ENCODE measurements at places on chromosomes 5 and 9. TPM values are rescaled to one million over a fixed set of nuclear protein-coding genes. Genes with fewer than 3 reads are reported as not detected.

DNA sequence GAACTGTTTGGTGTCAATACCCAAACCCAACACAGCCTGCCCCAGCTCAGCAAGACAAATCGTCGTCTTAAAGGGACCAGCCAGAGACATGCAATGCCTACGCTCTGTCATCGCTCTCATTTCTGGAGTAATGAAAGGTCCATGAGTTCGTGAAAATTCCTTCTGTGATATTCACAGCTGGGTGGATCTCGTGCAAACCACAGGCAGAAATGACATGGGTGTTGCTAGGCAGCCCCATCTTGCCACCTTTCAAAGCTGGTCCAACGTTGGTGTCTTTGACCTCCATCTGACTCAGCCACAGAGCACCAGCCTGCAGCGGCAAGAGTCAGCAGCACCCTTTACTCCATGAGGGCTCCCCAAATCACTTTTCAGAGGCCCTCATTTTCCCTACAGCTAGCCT is 215.3 kb downstream of the SLIT3 start:
- H3K36me3 ChIP-seq, result no peaks in the 10 kb centered on the region
- H3K27me3 ChIP-seq, result no peaks in the 10 kb centered on the region
- H3K4me3 ChIP-seq, result no peak overlapping the region
- DNase-seq, result no peak
- H3K27ac ChIP-seq, result no peak overlapping the region

DNA sequence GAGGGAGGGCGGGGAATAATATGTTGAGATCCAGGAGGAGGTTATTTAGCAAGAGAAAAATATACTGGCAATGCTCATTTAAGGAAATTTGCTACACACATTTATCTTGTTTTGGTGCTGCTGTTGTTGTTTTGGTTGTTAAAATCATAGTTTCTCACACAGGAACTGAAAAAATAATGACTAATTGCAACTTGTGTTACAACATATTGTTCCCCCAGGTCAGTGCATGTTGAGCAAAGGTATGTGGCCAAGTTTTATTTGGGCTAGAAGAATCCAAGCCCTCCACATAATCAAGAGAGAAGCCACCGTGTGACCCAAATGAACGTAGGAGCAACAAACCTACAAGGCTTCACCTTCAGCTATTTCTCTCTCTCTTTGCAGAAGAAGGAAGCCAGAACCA is 220.3 kb upstream of the DAPK1 start:
- H3K27ac ChIP-seq, result no peak overlapping the region
- H3K4me3 ChIP-seq, result no peak overlapping the region
- H3K36me3 ChIP-seq, result no peaks in the 10 kb centered on the region
- DNase-seq, result no peak

- H3K36me3 ChIP-seq, result no peaks in the 10 kb centered on the region
- no peak overlapping the region for H3K4me3 ChIP-seq
- H3K27ac ChIP-seq, result no peak overlapping the region
- no peak for DNase-seq
- no peaks in the 10 kb centered on the region for H3K27me3 ChIP-seq
- H3K4me1 ChIP-seq, result peaks cover 8% of the 10 kb centered on the region
These were observed 21.0 kb upstream of the ALDH1B1 start for GRCh38 chr9:38371495-38371894.

- H3K4me1 ChIP-seq, result no peaks in the 10 kb centered on the region
- H3K27me3 ChIP-seq, result peaks cover 6% of the 10 kb centered on the region
- H3K36me3 ChIP-seq, result no peaks in the 10 kb centered on the region
- no peak for DNase-seq
- H3K4me3 ChIP-seq, result no peak overlapping the region
These were observed 310.2 kb downstream of the AGTPBP1 start for GRCh38 chr9:85431339-85432102.

- DNase-seq, result no peak
- H3K27ac ChIP-seq, result peak overlapping the region; percentile 90
- peak overlapping the region; percentile 69 for H3K4me3 ChIP-seq
- H3K36me3 ChIP-seq, result no peaks in the 10 kb centered on the region
- H3K27me3 ChIP-seq, result no peaks in the 10 kb centered on the region
- H3K4me1 ChIP-seq, result peaks cover 40% of the 10 kb centered on the region
These were observed 615 bp downstream of the PSMD5 start for GRCh38 chr9:120841930-120842684.

DNA sequence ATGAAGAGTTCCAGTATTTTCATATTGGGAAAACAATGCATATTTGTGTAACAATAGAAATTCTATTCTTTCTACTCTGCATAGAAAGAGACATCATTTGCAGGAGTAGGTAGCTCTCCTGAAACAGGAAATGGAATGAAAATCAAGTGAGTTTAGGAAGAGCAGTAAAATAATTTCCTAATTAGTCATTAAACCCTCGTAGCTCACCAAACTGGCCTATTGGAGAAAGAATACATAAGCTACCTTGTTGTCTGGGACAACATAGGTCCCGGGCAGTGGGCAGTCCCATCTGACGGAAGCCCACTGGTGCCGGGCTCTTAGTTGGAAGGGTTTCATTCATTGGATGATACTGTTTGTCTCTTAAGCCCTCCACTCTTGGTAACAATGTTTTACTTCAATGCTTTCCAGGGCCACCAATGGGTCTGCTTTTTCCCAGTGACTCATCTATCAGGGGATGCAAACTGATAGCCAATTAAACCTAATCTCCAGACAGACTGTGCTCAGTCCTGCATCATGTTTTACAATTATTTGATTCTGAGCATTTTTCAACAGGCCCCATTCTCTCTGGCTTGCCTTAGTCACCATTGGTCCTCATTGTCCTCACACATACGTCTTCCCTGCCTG is 46.5 kb downstream of the GNA14 start:
- no peaks in the 10 kb centered on the region for H3K27me3 ChIP-seq
- H3K27ac ChIP-seq, result no peak overlapping the region
- DNase-seq, result no peak
- no peaks in the 10 kb centered on the region for H3K36me3 ChIP-seq
- H3K4me1 ChIP-seq, result no peaks in the 10 kb centered on the region

GRCh38 chr9:34612788-34613390 is 992 bp upstream of the RPP25L start:
- H3K4me1 ChIP-seq, result peaks cover 19% of the 10 kb centered on the region
- no peaks in the 10 kb centered on the region for H3K27me3 ChIP-seq
- H3K4me3 ChIP-seq, result peak overlapping the region; percentile 70
- peaks cover 29% of the 10 kb centered on the region for H3K36me3 ChIP-seq
- peak; percentile 90 for DNase-seq

- H3K27ac ChIP-seq, result no peak overlapping the region
- no peaks in the 10 kb centered on the region for H3K4me1 ChIP-seq
- H3K27me3 ChIP-seq, result no peaks in the 10 kb centered on the region
- no peak for DNase-seq
These were observed 88.7 kb downstream of the FGF10 start for GRCh38 chr5:44300551-44300950.

- H3K4me1 ChIP-seq, result no peaks in the 10 kb centered on the region
- no peak overlapping the region for H3K4me3 ChIP-seq
- H3K27ac ChIP-seq, result no peak overlapping the region
- DNase-seq, result no peak
These were observed 28.4 kb upstream of the BTNL3 start for GRCh38 chr5:180960209-180960608.

GRCh38 chr5:140259500-140259899 is 43.4 kb downstream of the PFDN1 start:
- H3K36me3 ChIP-seq, result no peaks in the 10 kb centered on the region
- no peaks in the 10 kb centered on the region for H3K27me3 ChIP-seq
- no peak overlapping the region for H3K4me3 ChIP-seq
- H3K4me1 ChIP-seq, result peaks cover 17% of the 10 kb centered on the region
- no peak for DNase-seq

DNA sequence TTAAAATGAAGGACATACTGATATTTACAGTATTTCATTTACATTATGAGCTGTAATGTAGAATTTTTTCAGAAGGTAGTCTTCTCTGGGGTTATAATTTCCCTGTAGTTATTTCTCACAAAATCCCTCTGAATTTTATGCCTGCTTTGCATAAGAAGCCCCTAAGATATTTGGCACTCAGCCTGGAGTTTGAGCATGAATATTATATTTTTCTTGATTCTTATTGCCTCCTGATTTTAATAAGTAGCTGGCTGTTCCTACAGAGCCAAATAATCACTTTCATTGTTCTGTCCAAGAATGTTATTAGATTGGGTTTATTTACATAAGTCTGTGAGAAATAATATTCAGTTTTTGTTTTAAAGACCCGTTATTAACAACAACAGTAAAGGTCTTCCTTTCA is 195.0 kb downstream of the FER start:
- no peaks in the 10 kb centered on the region for H3K36me3 ChIP-seq
- no peaks in the 10 kb centered on the region for H3K4me1 ChIP-seq
- no peaks in the 10 kb centered on the region for H3K27me3 ChIP-seq

DNA sequence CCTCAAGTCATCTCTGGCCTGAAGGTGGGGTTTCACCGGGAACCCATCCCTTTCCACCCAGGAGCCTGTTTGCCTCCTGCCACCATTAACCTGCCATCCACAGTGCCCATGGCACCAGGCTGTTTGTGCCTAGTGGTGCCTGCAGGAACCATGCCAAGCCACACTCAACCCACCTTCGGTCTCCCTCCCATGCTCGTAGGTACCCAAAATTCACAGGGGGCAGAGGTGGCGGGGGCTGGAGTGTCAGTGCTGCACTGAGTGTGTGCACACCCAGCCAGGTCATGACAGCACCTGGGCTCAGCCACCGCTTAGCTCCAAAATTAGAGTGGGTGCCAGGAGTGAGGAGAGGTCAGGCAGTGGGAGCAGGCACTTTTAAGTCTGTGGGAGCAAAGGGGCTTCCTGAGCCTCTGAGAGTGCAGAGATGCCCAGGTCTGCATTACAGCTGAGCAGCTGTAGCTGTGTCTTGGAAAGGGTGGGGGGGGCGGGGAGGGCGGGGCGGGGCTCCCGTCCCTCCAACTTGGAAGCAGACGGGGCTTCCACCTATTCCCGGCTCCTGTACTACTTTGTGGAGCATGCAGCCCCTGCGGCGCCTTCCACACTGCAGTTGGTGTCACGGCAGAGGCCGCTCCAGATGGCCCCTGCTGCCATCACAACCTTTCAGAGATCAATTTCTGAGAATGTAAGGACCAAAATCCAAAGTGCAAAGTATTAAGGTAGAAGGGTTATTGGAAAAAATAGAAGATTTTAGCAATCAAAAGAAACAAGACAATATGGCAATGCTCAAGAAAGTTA is 2396.8 kb upstream of the C9orf72 start:
- no peaks in the 10 kb centered on the region for H3K27me3 ChIP-seq
- no peak for DNase-seq
- no peak overlapping the region for H3K27ac ChIP-seq
- no peak overlapping the region for H3K4me3 ChIP-seq

- no peak overlapping the region for H3K4me3 ChIP-seq
- no peak for DNase-seq
- H3K27me3 ChIP-seq, result no peaks in the 10 kb centered on the region
These were observed 9.6 kb upstream of the MSH3 start for GRCh38 chr5:80644900-80645299.

GRCh38 chr5:53339962-53340540 is 140.4 kb upstream of the FST start:
- H3K27ac ChIP-seq, result no peak overlapping the region
- H3K27me3 ChIP-seq, result no peaks in the 10 kb centered on the region
- H3K4me3 ChIP-seq, result no peak overlapping the region
- H3K4me1 ChIP-seq, result no peaks in the 10 kb centered on the region
- DNase-seq, result no peak
- H3K36me3 ChIP-seq, result no peaks in the 10 kb centered on the region

- H3K27ac ChIP-seq, result no peak overlapping the region
- H3K4me3 ChIP-seq, result no peak overlapping the region
- no peaks in the 10 kb centered on the region for H3K27me3 ChIP-seq
- H3K36me3 ChIP-seq, result no peaks in the 10 kb centered on the region
These were observed 493.7 kb downstream of the NR2F1-AS1 start for GRCh38 chr5:93087326-93087725.

DNA sequence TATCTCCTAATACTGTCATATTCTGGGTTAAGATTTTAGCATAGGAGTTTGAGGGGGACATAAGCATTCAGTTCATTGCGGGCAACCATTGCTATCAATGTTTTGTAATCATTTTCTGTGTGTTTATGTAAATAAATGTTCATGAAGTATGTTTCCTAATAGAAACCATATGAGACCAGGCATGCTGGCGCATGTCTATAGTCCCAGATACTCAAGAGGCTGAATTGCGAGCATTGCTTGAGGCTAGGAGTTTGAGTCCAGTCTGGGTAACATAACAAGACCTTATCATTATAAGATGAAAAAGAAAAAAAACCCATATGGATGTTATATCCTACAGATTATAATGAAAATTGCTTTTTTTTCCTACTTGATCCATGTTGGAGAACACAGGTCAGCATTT is 91.2 kb downstream of the F2RL2 start:
- no peak overlapping the region for H3K4me3 ChIP-seq
- no peak for DNase-seq
- no peak overlapping the region for H3K27ac ChIP-seq
- no peaks in the 10 kb centered on the region for H3K36me3 ChIP-seq

GRCh38 chr5:53934151-53934820 is 373.8 kb downstream of the NDUFS4 start:
- DNase-seq, result no peak
- no peaks in the 10 kb centered on the region for H3K27me3 ChIP-seq
- no peaks in the 10 kb centered on the region for H3K4me1 ChIP-seq

GRCh38 chr5:78922879-78923621 is 62.1 kb downstream of the ARSB start:
- no peak for DNase-seq
- H3K27ac ChIP-seq, result no peak overlapping the region
- H3K4me3 ChIP-seq, result no peak overlapping the region
- H3K4me1 ChIP-seq, result no peaks in the 10 kb centered on the region

DNA sequence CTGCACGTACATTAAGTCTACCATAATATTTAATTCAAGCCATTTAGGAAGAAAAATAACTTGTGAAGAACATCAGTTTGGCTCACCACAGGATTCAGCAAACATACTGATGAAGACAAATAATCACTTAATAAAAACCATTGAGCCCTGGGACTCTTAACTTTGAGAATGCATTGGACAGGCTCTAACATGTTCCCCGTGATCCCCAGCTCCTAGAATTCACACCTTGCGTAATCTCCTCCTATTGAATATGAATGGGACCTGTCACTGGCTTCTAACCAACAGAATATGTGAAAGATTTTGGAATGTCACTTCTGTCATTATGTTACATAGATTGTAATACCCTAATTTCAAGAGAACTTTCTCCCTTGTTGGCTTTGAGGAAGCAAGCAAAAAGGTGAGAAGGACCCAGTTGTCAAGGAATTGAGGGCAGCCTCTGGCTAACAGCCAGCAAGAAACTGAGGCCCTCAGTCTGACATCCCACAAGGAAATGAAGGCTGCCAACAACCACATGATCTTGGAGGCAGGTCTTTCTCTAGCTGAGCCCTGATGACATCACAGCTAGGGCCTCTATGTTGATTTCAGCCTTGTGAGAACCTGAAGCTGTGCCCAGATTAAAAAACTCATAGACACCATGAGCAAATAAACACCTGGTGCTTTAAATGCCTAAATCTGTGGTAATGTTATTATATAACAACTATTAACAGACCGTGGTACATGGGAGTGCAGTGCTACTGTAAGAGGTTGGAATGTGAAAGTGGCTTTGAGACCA is 433.2 kb downstream of the SEMA5A start:
- H3K4me3 ChIP-seq, result no peak overlapping the region
- DNase-seq, result no peak
- H3K27ac ChIP-seq, result no peak overlapping the region
- H3K4me1 ChIP-seq, result no peaks in the 10 kb centered on the region

WWC1 gene
- total RNA-seq, result 1.1 TPM

PKD2L2 gene
- not detected for total RNA-seq

PCDHGB4 gene
- total RNA-seq, result 9.1 TPM

MYORG gene
- total RNA-seq, result 23.5 TPM

TMEM252 gene
- total RNA-seq, result not detected

ADAMTS6 gene
- total RNA-seq, result 18.3 TPM

TOR2A gene
- 6.1 TPM for total RNA-seq

HACD4 gene
- total RNA-seq, result 8.8 TPM

SPATA31A3 gene
- total RNA-seq, result not detected

CLIC3 gene
- not detected for total RNA-seq

PRELID1 gene
- 59.3 TPM for total RNA-seq

PCA3 gene
- not detected for total RNA-seq

IFNK gene
- not detected for total RNA-seq

CNTNAP3 gene
- 18.8 TPM for total RNA-seq

PCDHB5 gene
- total RNA-seq, result 6.1 TPM
